ENCODE measurements at places on chromosomes 5 and 9.

GRCh38 chr5:151950706-151951105 is 26.1 kb upstream of the GLRA1 start:
- DNase-seq, result no peak

GRCh38 chr5:121937762-121938161 is 24.0 kb upstream of the SRFBP1 start:
- no peak for DNase-seq

- no peak for DNase-seq
These were observed 24.6 kb downstream of the TRAF1 start for GRCh38 chr9:120901755-120902568.

DNA sequence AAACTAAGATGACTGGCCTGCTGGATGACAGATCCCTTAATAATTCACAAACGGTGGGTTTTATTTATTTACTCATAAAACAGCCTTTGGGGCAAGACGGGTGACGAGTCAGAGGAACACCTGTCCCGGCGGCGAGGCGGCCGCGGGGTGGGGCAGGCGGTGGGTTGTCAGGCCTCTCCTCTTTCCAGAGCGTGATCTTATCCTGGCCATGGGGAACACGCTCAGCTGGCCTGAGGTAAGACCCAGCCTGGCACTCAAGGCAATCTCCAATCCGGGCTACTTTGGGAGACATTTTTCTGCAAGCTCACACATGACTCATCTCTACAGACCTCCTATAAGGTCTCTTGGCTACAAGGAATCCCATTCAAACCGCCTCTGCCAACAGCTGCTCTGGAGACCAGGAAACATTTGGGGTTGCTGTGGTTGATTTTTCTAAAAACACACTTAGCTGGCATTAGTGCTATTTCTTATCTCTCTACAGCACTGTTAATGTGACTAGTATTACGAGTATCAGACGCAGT is 6.3 kb downstream of the RAPGEF1 start:
- no peak for DNase-seq

GRCh38 chr9:13863112-13863511 is 450.8 kb downstream of the NFIB start:
- DNase-seq, result peak; percentile 76

DNA sequence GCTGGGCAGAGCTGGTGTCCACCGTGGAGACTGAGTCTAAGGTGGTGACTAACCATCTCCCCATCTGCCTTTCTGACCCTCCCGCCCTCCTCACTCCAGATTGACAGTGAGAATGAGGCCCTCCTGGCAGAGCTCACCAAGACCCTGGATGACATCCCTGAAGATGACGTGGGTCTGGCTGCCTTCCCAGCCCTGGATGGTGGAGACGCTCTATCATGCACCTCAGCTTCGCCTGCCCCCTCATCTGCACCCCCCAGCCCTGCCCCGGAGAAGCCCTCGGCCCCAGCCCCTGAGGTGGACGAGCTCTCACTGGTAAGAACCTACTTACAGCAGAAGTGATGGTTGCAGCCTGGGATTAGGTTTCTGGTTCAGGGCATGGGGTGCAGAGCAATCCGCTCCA is 96.5 kb downstream of the PPARGC1B start:
- DNase-seq, result no peak

DNA sequence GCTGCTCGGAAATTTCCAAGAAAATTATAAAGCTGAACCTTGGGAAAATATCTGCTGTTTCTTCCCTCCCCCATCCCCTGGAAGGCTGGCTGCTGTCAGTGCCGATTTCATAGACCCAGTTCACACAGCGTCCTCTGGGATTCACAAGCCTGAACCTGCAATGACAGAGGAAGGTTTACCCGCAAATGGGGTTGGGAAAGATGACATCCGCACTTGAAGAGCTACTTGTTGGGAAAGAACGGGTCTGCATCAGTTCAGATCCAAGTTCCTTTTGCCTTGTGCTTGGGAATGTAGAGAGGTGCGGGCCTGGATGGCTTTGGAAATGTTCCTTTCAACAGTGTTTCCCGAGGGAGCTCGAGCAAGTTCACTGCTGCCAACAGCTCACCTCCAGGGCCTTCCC is 13.9 kb downstream of the PCDH12 start:
- no peak for DNase-seq

DNA sequence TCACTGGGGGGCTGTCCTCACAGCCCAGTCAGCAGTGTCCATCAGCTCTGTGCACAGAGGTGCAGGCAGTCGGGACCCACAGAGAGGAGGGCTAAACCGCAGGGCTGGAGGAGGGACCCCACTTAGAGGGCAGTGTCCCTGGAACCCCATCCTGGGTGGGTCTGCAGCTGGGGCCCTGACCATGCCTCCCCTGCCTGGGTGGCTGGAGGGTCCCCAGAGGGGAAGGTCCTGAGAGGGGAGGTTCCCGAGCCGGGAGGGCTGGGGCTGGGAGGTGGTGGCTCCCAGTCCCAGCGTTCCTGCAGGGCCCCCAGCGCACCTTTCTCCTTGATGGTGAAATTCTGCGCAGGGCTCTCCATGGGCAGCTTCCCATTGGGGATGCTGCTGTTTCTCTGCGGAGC is 32.7 kb downstream of the EXOC3 start:
- no peak for DNase-seq

GRCh38 chr9:12271421-12271891 is 421.7 kb upstream of the TYRP1 start:
- DNase-seq, result no peak

DNA sequence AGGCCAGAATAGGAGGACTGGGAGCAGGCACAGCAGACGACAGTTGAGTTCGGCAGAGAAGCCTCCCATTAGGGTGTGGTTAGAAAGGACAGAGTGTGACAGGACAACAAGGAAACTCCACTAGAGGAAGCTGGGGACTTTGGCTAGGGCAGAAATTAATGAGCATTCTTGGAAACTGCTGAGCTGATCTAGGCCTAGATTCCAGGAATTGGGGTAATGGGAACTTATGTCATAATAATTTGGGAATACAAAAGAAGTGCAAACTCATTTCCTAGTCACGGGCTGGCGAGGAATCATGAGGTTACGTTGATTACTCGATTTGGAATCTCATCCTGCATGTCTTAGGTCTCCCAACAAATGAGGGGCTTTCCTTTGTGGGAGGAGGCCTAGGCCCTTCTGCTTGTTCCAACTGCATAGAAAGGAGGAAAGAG is 144.6 kb upstream of the RPS23 start:
- DNase-seq, result no peak

- DNase-seq, result no peak
These were observed 232.3 kb upstream of the TRPM3 start for GRCh38 chr9:71353720-71354119.

DNA sequence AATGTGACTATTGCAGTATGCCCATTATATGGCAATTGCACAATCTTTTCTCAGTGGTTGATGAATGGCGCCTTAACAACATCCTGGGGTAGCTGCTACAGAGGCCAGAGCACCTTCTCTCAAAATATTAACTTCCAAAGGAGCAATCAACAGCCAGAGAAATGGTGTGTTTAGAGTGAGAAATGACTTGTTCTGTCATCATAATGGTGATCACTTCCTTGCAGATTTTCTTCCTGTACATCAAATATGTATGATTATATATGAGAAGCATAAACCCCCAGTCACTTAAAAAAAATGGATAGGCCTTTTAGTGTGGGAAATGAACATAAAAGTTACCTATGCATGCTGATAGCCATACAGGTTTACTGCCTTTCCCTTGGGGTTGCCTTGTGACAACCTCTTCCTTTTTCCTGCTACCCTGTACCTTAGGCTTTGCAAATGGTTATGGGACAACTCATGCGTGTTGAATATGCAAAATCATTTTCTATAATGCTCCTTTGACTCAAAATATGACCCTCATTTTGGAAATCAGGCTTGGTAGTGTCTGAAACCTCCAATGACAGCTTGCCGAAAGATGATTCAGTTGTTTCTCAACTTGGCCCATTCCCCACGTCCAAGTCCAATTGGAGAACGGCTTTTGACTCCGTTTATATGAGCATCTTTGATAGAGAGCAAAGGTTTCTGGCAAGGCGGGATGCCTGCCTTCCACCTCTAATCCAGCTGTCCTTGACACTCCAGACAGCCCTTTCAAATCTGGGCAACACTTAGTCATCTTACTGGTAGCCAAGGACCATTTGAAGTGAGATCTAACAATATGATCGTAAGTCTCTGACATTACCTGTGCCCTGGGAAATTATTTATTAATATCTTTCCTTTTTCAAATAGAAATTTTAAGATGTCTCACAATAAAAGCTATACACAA is 69.3 kb downstream of the SLC1A1 start:
- no peak for DNase-seq

GRCh38 chr9:75941577-75942311 is 51.3 kb downstream of the PCSK5 start:
- DNase-seq, result no peak

- peak; percentile 26 for DNase-seq
These were observed 7.6 kb upstream of the IRX2 start for GRCh38 chr5:2759091-2759490.

GRCh38 chr9:87498811-87499360 is 1.2 kb downstream of the DAPK1 start:
- no peak for DNase-seq

DNA sequence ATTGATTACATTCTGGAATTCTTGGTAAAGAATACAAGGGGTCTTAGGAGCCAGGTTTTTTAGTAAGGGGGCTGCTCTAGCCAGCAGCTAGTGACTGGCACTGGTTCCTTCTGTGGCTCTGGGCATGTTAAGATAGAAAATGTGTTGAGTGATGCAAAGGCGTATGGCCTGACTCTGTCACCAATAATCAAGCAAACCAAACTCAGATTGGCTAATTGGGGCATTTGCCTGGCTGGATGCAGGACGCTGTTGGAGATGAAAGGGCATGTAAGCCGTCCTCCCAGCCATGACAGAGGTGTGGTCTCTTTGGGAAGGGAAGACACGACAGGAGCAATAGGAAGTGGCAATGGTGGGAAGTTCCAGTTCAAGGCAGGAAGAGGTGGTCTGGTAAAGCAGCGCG is 87.6 kb upstream of the CTSL start:
- DNase-seq, result peak; percentile 21

GRCh38 chr9:136724772-136725171 is 12.4 kb downstream of the DIPK1B start:
- DNase-seq, result no peak

- DNase-seq, result no peak
These were observed 40.3 kb downstream of the NUP188 start for GRCh38 chr9:128987805-128988204.

- DNase-seq, result no peak
These were observed 32.7 kb downstream of the FAM13B start for GRCh38 chr5:138000102-138000723.

GRCh38 chr9:106657926-106658325 is 205.0 kb upstream of the ZNF462 start:
- no peak for DNase-seq

DNA sequence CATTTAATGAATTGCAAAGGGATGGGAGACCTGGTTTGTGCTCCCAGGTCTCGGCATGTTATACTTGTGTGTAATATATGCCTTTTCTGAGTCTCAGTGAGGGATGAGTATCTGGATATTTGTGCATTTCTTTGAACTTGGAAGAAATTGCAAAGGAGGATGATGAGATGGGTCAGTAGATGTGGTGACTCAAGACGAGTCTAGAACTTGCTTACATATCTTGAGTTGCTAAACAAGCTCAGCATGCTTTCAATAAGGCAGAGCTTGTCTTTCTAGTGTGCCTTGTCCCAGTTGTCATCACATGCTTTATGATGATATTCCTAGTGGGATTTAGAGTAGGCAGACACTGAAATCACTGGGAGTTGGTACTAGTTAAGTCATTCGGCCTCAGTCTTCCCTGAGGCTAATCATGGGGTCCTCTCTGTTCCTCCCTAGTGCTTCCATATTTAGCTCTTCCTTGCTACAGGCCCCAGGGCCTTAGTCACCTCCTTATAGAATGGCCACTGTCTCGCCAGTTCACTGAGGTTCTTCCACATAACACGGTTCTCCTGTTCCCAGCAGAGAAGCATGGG is 222.3 kb downstream of the ARRDC3 start:
- DNase-seq, result no peak

DNA sequence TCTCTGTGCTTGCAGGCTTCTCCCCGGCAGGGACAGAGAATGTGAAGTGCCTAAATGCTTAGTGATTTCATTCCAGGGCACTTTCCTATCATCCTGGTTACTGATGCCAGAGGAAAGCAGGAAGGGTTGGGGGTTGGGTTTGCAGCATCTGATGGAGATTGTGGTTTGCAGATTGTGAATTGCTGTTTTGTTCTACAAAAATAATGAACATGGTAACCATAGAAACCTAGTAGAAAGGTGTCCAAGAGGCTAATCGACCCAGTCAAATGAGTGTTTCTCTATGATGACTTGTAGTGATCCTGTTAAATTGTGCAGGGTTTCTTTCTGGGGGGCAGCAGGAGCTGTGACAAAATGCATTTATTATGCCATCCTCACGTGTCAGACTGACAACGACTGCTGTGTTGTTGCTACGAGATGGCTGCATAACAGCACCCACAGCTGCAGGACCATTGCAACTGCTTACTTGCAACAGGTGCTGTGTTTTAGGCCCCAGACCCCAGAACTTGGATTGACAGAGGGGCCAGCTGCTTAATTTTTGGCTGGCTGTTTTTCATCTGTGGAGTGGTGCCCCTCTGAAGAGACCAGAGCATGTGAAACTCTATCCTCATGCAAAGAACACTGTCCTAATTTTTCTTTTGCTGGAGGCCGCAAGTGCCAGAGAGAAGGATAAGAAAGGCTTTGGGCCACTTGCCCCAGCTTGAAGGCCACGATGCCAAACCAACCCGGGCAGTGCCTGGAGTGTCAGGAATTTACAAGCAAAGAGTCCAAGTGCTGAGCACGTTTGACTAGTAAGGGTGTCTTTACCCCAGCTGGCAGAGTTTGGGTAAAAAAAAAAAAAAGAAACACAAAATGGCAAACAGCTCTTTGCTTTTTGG is 397.8 kb downstream of the GADD45G start:
- peak; percentile 81 for DNase-seq

DNA sequence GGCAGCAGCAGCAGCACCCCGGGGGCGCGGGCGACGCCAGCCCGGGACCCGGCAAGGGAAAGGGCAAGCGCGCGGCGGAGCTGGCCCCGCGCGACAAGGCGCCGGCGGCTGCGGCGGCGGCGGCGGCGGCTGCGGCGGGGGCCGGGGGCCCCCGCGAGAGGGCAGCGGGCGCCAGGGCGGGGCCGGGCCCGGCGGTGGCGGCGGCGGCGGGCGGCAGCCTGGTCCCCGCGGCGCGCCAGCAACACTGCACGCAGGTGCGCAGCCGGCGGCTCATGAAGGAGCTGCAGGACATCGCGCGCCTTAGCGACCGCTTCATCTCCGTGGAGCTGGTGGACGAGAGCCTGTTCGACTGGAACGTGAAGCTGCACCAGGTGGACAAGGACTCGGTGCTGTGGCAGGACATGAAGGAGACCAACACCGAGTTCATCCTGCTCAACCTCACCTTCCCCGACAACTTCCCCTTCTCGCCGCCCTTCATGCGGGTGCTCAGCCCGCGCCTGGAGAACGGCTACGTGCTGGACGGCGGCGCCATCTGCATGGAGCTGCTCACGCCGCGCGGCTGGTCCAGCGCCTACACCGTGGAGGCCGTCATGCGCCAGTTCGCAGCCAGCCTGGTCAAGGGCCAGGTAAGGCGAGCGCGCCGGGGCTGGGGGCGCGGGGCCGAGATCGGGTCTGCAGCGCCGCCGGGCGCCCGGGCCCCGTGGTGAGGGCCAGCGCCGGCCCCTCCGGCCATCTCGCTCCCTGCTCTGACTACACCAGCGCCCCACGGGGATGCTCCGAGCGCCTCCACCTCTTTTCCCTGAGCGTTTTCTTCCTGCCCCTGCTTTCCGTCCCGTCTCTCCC is at the start of gene UBE2QL1:
UBE2QL1 (plus strand) TSS at position 238 of the 843 bp plus-strand sequence; CDS start at position 273, 35 bp downstream.
- DNase-seq, result peak; percentile 57

GRCh38 chr5:85132269-85132668 is 747.6 kb upstream of the EDIL3 start:
- no peak for DNase-seq

- no peak for DNase-seq
These were observed 399 bp downstream of the NDUFA2 start for GRCh38 chr5:140647042-140647419.

GRCh38 chr9:33633636-33634035 is 109.6 kb downstream of the ANKRD18B start:
- no peak for DNase-seq

Measured in coronary artery (tissue), 2 donors.